Right cardiac atrium (tissue), 5 donors: ENCODE measurements at places on chromosomes 6 and 20. TPM values are rescaled to one million over a fixed set of nuclear protein-coding genes. Genes with fewer than 3 reads are reported as not detected.

The HUS1B gene
- polyA plus RNA-seq = not detected

DNA sequence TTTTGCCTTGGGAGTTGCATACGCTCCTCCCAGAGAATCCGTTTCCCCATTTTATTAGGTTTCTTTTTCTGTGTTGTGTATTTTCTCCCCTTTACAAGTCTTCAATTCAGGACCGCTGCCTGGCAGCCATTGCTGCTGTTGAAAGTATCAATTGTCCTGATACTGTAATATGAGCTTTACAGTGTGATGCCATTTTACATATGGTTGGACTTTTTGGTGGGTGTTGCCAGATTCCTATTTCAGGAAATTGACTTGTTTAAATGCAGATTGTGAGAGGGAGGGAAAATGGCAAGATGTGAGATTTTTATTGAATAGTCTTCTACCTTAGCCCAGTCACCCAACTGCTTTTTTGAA, 1.2 kb downstream of the PANK2 start:
- no peak for DNase-seq

The SLC13A3 gene
- polyA plus RNA-seq = 0.50 TPM

The CST4 gene
- not detected for polyA plus RNA-seq

DNA sequence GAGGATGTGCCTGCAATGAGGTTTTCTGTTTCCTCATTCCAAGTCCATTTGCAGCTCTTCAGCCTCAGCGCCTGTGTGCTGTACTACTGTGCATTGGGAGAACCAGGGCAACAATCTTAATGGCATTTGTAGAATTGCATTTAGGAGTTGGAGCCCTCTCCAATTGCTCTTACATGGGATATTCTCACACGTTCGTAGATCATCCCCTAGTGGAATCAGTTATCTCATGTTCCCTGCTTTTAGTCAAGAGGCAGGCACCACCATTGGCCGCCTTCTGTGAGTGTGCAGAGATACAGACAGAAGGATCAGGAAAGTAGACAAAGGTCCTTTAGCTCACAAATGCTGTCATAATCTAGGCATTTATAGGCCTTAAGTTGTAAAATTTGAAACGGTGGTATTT, 84.2 kb upstream of the RGS17 start:
- no peak for DNase-seq

The MCHR2 gene
- polyA plus RNA-seq = not detected
